NCI-H69 (cell line): ENCODE measurements at places on chromosomes 1 and 21.
A peak's percentile ranks its signal among the peaks of the same experiment; 100 is the strongest.

- DNase-seq = no peak
Measured at GRCh38 chr1:175185903-175186302, 6.7 kb downstream of the KIAA0040 start.

DNA sequence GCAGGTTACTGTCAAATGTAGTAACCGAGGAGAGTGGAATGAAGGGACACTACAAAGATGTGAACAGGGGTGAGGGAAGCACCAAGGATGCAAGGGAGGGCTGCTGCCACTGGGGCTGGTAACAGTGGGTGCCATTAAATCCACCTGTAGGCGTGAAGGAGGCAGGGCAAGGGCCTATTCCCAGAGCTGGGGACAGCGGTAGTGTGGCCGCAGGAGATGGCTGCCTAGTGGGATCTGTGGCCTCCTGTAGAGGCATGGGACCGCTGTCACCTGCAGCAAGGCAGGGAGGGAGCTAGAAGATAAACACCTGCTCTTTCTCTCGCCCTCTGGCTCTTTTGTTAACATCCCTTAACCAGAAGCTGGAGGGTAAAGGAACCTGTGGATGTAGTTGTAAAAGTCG, 80.5 kb upstream of the CNIH3 start:
- DNase-seq = peak; percentile 32

DNA sequence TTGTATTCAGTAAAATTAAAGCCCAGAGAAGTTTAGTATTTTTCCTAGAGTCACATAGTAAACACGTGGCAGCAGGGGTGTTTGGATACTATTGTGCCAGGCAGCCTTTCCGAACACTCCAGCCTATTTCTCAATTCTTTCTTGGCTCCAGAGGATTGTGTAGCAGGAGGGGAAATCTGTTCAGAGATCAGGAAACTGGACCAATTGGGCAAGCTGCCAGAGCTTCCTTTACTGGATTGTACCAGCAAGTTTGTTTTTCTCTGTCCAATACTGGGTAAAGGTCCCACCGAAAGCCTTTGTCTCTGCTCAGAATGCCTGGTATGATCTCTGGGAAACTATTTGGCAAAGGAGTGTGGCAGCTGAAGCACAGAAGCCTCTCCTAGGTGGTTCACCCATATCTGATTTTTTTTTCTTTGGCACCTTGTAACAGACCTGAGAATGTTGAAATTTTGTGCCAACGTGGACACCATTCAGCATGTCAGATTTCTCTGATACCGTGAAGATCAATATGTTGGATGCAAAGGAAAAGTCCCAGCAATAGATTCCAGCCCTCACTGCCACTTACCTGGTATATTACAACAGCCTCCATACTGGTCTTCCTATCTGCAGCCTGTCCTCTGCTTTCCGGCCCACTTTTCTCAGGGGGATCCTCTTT, 126.2 kb downstream of the FGGY start:
- DNase-seq = peak; percentile 6

- DNase-seq = no peak
Measured at GRCh38 chr1:3891329-3891865, 8.7 kb downstream of the C1orf174 start.

GRCh38 chr1:97254731-97255463, 533.3 kb downstream of the PTBP2 start:
- DNase-seq = peak; percentile 7

DNA sequence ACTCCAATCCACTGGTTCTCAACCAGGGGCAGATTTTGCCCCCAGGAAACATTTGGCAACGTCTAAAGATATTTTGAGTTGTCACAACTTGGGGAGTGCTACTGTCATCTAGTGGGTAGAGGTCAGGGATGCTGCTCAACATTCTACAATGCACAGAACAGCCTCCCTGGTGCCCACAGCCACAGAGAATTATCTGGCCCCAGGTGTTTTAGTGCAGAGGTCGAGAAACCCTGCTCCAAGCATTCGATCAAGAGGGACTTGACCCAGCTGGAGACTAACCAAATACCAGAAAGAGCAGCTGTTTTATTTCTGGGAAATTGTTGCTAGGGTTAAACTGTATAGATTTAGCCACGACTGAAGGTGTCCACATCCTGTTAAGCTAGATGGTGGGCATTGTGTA, 19.2 kb downstream of the CD247 start:
- no peak for DNase-seq

GRCh38 chr1:30416221-30416820, 307.1 kb downstream of the MATN1 start:
- no peak for DNase-seq

DNA sequence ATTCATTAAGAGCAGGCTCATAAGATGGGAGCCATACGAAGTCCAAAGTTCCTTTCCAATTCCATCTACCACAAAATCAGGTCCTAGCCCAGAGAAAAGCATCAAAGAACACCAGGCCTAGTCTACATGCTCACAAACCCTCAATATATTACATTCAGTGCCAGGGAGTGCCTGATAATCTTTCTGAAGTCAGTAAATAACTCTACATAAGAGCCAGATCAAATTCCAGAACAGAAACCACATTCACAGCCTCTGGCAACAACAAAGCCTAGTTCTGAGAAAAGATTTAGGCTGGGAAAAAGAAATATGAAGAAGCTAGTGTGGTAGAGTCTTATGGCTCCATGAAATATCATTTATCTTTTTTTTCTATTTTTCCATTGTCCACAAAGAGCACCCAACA, 40.5 kb upstream of the RBBP5 start:
- no peak for DNase-seq

DNA sequence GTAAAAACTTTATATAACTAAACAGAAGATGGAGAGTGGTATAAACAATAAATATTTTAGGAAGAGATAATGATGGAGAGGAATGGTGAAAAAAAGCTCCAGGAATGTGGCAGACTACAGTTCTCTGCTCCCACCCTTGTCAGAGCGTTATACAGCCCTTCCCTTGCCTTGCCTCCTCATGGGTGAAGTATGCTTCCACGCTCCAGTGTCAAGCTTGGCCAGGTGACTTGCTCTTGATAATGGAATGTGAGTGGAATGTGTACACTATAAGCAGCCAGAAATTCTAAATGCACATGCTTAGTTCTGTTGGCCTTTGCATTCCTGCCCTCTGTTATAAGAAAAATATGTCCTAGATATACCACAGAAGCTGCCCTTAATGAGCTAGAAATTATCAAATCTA, 24.7 kb upstream of the POGK start:
- DNase-seq = no peak

DNA sequence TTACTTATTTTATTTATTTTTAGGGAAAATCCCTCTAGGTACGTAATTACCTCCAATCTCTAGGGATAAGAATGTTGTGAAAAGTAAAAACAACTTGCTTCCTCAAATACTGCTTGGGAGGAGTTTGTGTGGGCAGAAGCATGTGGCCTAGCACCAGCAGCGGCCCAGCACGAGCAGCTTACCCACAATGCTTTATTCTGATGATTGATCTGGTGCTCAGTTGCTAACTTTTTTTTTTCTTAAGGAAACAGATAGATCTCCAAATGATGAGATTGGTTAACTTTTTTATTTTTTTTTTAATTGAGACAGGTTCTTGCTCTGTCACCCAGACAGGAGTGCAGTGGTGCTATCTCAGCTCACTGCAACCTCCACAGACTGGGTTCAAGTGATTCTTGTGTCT, 4.2 kb downstream of the CLIC6 start:
- peak; percentile 42 for DNase-seq
